ENCODE measurements at places on chromosomes 7 and 10. TPM values are rescaled to one million over a fixed set of nuclear protein-coding genes. Genes with fewer than 3 reads are reported as not detected.
A peak's percentile ranks its signal among the peaks of the same experiment; 100 is the strongest.

The GARIN1A gene
- not detected for polyA plus RNA-seq

The ABCB4 gene
- 3.6 TPM for polyA plus RNA-seq

The ACTL6B gene
- not detected for polyA plus RNA-seq

The ST8SIA6 gene
- not detected for polyA plus RNA-seq

The DNAH11 gene
- polyA plus RNA-seq: 0.19 TPM

The STK31 gene
- 0.10 TPM for polyA plus RNA-seq

The NPM3 gene
- polyA plus RNA-seq: 10.8 TPM

The GNAT3 gene
- polyA plus RNA-seq: 4.8 TPM

The C10orf53 gene
- polyA plus RNA-seq: not detected

The PRKAR2B gene
- polyA plus RNA-seq: not detected

The PLXDC2 gene
- polyA plus RNA-seq: not detected

The AGR2 gene
- not detected for polyA plus RNA-seq

The C10orf62 gene
- polyA plus RNA-seq: not detected

The PLEKHS1 gene
- not detected for polyA plus RNA-seq

The ADCYAP1R1 gene
- not detected for polyA plus RNA-seq

The H2BK1 gene
- not detected for polyA plus RNA-seq

GRCh38 chr7:22934473-22935065 lies 79.4 kb downstream of the HYCC1 start:
- DNase-seq: no peak

- no peak for DNase-seq
Observed at GRCh38 chr10:63365976-63366765, 99.6 kb downstream of the JMJD1C start.

GRCh38 chr7:15326044-15326644 lies 235.7 kb downstream of the AGMO start:
- no peak for DNase-seq

GRCh38 chr10:100803908-100804307 lies 58.5 kb downstream of the PAX2 start:
- no peak for DNase-seq

DNA sequence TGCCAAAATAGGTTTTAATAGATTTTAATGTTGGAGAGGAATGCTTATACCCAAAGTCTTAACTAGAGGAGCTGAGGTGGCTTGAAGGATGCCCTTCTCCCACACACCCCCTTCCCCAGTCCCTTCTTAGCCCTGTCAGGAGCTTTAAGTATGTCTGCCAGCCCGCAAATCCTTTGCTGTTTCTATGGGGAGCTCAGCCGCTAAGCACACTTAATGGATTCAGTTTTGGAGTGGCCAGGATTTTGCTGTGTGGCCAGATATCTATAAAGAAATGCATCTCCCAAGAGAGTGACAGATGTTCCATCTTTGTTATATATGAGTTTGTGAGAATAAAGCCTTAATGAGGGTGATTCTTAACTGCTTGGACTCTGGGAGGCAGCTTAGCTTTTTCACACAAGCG lies 152.9 kb upstream of the ZNF32 start:
- no peak for DNase-seq

GRCh38 chr10:109956454-109957091 lies 33.3 kb upstream of the XPNPEP1 start:
- no peak for DNase-seq

DNA sequence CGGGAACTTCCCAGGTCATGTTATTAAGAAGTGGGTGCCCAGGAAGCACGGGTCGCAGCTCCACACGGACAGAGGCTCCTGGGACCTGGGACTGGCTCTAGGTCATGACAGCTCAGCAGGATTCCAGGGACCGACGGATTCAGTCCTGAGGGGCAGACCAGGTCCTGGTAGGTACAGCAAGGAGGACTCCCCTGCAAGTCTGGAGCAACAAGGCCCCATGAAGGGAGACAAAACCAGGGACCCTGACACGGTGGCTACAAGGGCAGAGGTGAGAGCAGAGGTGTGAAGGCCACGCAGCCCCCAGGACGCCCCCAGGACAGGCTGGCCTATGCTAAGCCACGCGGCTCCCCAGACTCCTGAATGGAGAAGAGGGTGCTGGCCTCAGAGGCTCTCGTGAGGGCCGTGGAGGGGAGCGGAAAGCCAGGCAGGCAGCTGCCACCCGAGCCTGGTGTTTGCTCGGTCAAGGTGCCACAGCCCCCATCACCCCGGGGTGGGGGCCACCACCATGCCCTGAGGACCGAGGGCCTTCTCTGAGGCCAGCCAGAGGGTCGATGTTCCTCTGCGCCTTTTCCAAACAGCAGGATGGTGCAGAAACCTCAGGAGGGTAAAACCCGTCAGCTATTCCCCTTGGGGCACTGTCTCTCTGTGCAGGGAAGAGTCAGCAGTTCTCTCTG lies 348.9 kb downstream of the PTPRN2 start:
- DNase-seq: no peak

- no peak for DNase-seq
Observed at GRCh38 chr10:123135415-123136141, at the start of gene HMX3. TSS of gene HMX3 (plus strand) at chr10:123135970. CDS start at chr10:123136051, 81 bp downstream.

DNA sequence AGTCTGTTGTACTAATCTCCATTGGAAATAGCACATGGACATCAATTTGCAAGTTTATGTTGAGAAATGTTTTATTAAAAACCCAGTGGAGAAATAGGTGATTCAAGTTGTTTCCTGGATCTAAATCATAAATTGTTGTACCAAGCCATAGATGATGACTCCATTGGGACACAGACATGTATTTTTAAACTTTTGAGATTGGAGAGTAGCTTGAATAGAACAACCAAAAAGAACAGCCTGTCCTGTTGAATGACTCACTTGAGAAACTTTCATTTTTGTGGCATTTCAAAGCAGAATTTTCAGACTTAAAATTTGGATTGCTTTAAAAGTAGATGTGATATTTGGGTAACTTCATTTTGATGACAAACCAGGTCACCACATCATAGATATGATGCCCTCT lies 197.5 kb downstream of the GPAM start:
- no peak for DNase-seq

DNA sequence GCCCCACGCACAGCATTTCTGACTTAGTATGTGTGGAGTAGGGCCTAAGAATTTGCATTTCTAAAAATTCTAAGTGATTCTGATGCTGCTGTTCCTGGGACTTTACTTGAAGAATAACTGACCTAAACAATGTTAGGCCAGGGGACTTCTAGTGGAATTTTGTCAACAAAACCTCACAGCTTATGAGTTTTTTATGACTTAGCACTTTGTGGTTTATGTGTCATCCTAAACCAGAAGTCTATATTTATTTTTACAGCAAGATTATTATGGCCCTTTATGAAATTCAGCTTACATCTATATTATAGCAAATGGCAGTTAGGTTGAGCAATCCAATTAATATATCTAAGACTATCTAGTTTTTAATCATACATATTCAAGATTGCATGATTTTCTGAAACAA lies 24.6 kb upstream of the BET1 start:
- DNase-seq: no peak

GRCh38 chr10:120459185-120459584 lies 2.2 kb downstream of the PLPP4 start:
- DNase-seq: no peak

DNA sequence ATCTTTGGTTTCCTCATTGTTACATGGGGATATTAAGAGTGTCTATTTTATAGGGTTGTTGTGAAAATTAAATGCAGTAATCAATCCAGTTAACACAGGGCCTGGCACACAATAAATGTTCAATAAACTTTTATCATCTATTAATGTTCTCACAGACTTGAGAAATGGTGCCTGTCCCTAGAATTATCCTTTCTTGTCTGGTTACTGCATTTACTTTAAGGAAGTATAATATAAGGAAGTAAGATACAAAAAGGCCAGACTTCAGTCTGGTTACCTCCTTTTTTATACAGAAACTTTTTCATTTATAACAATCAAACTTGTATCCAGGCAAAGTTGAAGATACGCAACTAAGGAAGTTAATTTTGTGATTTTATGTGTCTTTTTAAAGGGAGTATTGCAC lies 117.0 kb downstream of the LHFPL3 start:
- DNase-seq: no peak

GRCh38 chr7:43721193-43721806 lies 8.0 kb downstream of the COA1 start:
- no peak for DNase-seq

GRCh38 chr10:121503587-121504051 lies 94.6 kb downstream of the FGFR2 start:
- DNase-seq: no peak

GRCh38 chr7:135321556-135321955 lies 87.9 kb downstream of the STRA8 start:
- DNase-seq: no peak

DNA sequence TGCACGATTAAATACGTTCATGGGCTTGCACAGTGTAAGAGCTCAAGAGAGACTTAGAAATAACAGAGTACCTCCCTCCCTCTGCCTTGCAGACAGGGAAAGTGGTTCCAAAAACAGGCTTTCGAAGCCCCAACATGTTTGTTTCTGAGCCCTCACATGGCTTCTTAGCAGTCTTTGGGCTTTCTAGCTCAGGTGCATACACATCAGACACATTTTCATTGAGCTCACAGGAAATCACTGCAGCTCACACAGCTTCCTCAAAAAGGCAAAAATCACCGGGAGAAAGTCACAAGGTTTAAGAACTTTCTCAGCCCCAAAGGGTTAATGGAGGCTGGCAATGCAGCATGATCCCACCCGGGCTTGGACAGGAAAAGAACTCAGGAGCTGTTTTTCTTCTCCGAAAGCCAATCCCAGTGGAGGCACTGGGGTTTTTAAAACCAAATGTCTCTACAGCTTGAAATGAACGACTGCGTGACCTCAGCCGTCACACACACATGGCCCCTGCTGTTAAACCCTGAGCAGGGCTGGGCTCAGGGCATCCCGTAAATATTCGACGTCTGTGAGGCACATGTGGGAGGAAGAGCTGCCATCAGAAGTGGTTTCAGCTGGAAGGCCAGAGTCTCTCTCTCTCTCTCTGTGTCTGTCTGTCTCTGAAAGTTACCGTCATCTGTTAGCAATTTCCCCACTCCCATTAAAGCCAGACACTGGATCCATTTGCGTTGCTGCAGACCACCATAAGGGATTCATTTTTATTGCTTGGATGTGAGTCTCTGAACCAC lies 69.7 kb downstream of the CALML3 start:
- DNase-seq: no peak

DNA sequence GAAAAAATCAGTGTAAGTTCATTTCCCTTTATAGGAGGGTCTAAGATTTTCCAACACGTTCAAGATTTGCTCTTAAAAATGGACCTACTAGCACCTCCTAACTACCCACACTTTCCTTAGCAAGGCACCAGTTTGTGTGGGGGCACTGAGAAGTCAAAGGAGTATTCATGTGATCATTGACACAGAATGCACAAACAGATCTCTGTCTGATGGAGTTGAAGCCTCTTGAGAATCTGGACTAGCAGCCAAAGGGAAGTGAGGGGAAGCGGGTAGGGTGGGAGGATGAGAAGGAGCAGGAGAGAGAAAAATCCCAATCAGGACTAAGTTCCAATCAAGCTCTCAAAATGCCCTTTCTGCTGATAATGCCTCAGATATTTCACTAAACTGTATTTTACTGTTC lies 4.1 kb downstream of the MMS19 start:
- DNase-seq: no peak

- peak; percentile 68 for DNase-seq
Observed at GRCh38 chr10:28367929-28368484, 65.1 kb upstream of the MPP7 start.

GRCh38 chr7:22173685-22174573 lies 183.0 kb downstream of the RAPGEF5 start:
- DNase-seq: peak; percentile 58

GRCh38 chr10:3095373-3096139 lies 28.2 kb downstream of the PFKP start:
- peak; percentile 25 for DNase-seq

All from GM12878 (cell line).